ENCODE measurements at places on chromosomes 5 and 9. TPM values are rescaled to one million over a fixed set of nuclear protein-coding genes. Genes with fewer than 3 reads are reported as not detected.

DNA sequence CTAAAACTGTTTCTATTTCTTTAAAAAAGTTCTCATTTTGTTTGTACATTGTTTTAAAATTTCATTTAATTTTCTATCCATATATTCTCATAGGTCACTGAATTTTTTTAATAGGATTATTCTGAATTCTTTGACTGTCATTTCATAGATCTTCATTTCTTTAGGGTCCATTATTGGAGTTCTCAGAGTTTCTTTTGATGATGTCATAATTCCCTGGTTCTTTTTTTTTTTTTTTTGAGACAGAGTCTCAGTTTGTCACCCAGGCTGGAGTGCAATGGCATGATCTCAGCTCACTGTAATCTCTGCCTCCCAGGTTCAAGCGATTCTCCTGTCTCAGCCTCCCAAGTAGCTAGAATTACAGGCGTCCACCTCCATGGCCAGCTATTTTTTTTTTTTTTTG is 89.9 kb downstream of the DMRT2 start:
- DNase-seq: no peak

DNA sequence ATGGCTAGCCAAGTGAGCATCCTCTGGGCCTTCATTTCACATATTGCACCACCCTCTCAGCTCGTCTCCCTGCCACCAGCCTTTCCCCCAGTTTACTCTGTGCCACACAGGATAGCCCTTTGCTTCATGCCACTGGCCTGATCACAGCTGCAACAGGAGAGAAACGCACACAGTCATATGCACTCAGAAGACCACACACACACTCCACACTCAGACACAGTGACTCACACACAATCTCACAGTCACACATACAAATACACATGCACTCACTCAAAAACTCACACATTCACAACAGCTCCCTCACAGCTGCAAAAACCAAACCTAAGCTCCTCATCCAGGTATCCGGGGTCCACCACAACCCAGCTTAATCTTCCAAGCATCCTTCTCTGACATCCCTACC is 38.7 kb downstream of the TTC39B start:
- DNase-seq: no peak

The CNTNAP3B gene
- polyA plus RNA-seq: 1.1 TPM

The ZNF484 gene
- polyA plus RNA-seq: 2.3 TPM

The ECM2 gene
- polyA plus RNA-seq: 4.0 TPM

DNA sequence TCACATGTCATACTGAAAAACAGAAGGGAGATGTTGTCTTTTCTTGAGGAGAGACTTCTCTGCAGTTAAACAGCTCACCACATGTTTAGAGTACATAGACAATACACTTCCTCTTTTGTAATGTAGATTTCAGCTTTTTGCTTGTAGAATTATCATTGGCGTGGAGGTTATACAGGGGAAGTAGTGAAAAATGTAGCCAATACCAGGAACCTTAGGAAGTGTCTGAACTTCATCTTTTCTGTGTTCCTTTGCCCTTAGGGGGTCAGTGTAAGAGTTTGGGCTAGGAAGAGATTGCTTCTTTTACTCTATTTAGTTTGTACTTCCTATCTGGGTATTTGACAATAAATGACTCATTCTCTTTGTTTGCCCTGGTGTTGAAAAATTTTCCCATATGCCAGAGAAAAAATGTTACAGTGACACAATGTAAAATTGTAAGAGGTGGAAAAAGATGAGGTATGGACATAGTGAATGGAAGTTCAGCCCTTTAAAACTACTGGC is 21.0 kb upstream of the CDKN2B start:
- DNase-seq: no peak

The FOXD4 gene
- polyA plus RNA-seq: 0.24 TPM

- DNase-seq: peak; percentile 14
Measured at GRCh38 chr9:6955251-6955921, 197.6 kb downstream of the KDM4C start.

- DNase-seq: no peak
Measured at GRCh38 chr9:135039266-135039870, 48.1 kb upstream of the OLFM1 start.

GRCh38 chr5:177094224-177095087 is 7.7 kb downstream of the FGFR4 start:
- DNase-seq: peak; percentile 66

The C9orf153 gene
- not detected for polyA plus RNA-seq

The TOR1A gene
- polyA plus RNA-seq: 50.4 TPM

The SPATA6L gene
- polyA plus RNA-seq: 2.0 TPM

GRCh38 chr5:116629168-116629567 is 54.5 kb upstream of the SEMA6A start:
- DNase-seq: no peak

GRCh38 chr5:68254810-68255209 is 39.3 kb downstream of the PIK3R1 start:
- no peak for DNase-seq

DNA sequence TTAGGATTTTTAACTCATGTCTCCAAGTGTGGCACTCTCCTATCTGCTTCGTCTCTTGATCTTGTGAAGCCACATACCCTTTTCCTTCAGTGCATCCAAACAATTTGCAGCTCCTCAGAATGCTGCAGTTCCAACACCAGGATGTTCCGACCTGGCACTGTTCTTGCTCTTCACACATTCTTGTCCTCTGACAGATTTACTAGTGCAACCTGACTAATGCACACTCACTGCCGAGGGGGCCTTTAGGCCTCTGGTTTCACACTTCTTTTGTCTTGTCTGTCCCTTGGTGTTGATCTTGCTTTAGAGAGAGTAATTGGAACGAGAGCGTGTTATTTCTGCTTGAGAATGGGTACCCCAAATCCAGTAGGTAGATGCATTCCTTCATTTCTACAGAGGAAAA is 15.0 kb downstream of the ARHGAP26 start:
- no peak for DNase-seq

DNA sequence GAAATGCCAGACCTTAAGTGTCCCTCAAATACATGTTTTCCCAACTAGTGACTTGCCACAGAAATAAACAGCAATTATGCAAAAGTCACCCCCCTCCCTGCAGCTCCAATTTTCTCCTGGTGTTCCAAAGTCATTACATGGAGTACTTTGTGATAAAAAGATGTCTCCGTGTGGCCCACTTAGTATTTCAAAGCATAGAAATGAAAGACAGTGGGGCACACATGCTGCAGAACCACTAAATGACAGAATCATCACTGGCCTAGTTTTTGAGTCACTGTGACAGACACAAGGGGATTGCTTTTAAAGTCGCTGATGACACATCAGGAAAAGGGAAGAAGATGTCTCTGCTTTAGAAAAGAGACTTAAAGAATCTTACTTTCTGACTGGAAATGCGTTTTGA is 323.4 kb downstream of the PSAT1 start:
- no peak for DNase-seq

- peak; percentile 15 for DNase-seq
Measured at GRCh38 chr9:125748446-125749099, 1.4 kb downstream of the PBX3 start.

GRCh38 chr9:130932255-130933079 is 6.6 kb downstream of the FIBCD1 start:
- peak; percentile 63 for DNase-seq

GRCh38 chr5:122351416-122352157 is 39.5 kb downstream of the SNCAIP start:
- DNase-seq: no peak

DNA sequence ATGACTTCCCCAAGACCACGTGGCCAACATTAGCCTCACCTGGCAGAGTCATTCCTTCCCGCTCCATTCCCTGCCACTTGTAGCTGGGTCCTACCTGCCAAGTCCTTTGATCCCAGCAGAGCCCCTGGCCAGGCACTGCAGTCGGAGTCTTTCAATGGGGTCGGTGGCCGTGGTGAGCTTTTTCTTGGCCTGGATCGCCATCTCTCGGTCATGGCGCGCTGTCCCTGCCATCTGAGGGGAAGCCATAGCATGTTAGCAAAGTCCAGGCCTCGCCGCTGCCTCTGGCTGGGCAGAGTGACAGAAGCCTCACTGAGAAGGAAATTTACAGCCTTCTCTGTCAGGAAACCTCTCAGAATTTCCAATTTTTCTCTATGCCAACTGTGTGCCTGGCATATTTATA is 17.5 kb downstream of the CAPSL start:
- peak; percentile 21 for DNase-seq

All from hepatocyte (in vitro differentiated cells).